ENCODE measurements at places on chromosomes 6 and 20. TPM values are rescaled to one million over a fixed set of nuclear protein-coding genes. Genes with fewer than 3 reads are reported as not detected.
A peak's percentile ranks its signal among the peaks of the same experiment; 100 is the strongest.

Gene ELOVL2
- polyA plus RNA-seq = 0.23 TPM

Gene DNAH8
- polyA plus RNA-seq = 4.0 TPM

Gene RSPH4A
- 0.03 TPM for polyA plus RNA-seq

GRCh38 chr6:132482581-132482980, 30.3 kb downstream of the STX7 start:
- DNase-seq = no peak

- no peak for DNase-seq
These were observed 5.1 kb downstream of the CDKAL1 start for GRCh38 chr6:20539387-20539786.

GRCh38 chr6:56992703-56993102, 37.8 kb downstream of the BEND6 start:
- no peak for DNase-seq

- DNase-seq = no peak
These were observed 67.3 kb downstream of the PREX1 start for GRCh38 chr20:48760403-48760983.

GRCh38 chr6:146335336-146335735, 208.3 kb upstream of the RAB32 start:
- no peak for DNase-seq

- DNase-seq = no peak
These were observed 99.5 kb downstream of the LAMP5 start for GRCh38 chr20:9613871-9614270.

GRCh38 chr6:144110210-144110609, 14.8 kb upstream of the SF3B5 start:
- no peak for DNase-seq

- no peak for DNase-seq
These were observed 302.7 kb upstream of the ZFP64 start for GRCh38 chr20:52494244-52494643.

DNA sequence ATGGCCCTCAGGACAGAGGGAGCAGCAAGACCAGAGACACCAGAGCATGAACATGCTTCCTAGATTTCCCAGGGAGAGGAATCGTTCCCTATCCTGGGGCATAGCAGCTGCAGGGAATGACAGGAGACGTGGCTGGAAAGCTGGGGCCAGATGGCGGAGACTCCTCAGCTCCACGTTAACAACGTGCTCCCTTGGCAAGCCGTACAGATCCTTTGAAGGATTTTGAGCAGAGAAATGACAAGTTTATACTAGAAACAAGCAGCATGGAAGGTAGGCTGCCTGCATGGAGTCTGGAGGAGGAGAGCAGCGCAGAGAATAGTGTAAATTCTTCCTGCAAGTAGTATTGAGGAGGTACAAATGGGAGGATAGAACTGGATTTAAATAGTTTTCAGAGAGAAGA, 11.7 kb downstream of the MYLIP start:
- no peak for DNase-seq

- DNase-seq = no peak
These were observed 23.1 kb downstream of the OSTM1 start for GRCh38 chr6:108051481-108051880.

DNA sequence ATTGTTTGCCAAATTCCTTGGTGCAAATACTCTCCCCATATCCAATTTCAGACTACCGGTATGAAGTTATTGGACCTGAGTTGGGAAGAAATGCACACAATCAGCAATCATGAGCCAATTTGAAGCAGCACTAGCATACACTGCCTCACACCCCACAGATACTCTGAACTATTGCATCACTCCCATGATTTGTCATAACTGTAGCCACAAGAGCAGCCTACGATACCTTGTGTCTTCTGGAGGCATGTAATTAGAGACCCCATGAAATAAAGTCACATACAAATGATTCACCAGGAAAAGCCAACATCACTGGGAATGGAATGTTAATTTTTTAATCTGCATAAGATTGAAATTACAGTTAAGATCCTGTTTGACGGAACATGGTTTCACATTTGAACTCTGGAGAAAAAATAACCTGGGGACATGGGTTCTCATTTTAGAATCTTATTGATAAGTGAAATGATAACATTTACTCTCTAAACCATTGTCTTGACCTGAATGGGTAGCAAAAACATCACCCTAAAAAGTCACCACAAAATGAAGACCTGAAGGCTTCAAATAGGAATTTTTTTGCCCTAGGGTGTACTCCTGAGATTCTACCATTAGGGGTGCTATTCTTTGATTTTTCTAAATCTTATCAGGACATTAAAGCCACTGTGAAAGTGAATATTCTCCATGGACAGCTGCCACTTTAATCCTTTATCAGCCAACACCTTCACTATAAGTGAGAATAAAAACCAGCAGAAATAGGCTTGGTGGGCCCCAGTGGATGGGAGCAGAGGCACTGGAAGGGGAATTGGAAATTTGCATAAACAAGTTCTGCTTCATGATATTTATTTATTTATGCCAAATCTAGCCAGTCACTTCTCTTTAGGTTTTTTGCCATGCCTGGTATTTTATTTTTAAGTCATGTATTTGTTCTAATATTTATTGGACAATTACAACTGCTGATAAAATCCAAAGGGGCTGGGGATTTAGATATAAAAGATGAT, 34.5 kb upstream of the HBS1L start:
- peak; percentile 52 for DNase-seq

GRCh38 chr6:37432590-37432915, 468 bp upstream of the CMTR1 start:
- DNase-seq = no peak

DNA sequence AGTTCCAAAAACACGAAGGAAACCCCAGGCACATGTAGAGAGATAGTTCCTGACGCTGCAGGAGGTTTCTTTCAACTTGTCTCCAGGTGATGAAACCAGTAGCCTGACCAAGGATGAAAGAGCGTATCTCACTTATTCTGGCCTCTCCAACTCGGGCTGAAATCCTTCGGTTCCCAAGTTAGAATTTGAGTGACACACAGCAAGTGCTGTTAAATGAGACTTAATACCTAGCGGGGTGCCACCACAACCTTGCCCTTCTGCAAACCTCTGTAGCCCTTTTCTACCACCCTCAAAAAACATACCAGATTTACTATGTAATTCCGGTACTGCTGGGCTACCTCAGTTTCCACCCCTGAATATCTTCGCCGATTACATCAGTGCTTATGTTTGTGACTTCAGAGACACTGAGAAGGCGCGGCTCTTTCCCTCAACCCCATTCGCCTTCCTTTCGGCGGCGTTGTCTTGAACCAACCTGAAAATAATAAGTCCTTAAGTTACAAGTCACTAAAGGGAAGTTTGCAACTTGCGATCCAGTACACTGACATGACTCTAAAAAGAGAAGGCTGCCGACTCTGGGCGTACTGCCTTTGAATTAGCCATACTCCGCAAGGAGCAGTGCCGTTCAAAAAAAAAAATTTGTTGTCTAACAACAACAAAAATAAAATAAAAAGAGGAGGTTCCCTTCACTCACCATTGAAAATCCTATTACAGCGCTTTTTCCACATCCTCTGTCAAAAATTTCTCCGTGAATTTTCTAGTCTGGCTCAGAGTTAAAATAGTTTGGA, 194.9 kb upstream of the ZNF184 start:
- DNase-seq = peak; percentile 61

DNA sequence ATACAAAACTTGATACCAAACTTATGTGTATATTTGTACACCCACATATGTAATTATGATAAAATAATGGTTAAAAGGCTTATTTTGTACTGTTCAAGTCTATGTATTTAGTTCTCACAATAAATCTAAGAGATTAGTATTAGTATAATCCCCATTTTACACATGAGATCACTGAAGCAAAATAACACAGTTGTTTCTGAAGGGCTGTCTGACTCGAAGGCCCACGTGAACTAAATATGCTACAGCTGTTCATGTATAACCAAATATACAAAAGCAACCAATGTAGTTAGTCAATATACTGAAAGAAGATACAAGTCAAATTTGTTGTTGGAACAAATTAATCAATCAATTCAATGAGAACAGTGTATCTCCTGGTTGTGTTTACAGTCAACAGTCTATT, 959.2 kb downstream of the EPHA7 start:
- no peak for DNase-seq
